ENCODE measurements at places on chromosomes 3 and 15. TPM values are rescaled to one million over a fixed set of nuclear protein-coding genes. Genes with fewer than 3 reads are reported as not detected.
A peak's percentile ranks its signal among the peaks of the same experiment; 100 is the strongest.

The IL16 gene
- total RNA-seq, result not detected

DNA sequence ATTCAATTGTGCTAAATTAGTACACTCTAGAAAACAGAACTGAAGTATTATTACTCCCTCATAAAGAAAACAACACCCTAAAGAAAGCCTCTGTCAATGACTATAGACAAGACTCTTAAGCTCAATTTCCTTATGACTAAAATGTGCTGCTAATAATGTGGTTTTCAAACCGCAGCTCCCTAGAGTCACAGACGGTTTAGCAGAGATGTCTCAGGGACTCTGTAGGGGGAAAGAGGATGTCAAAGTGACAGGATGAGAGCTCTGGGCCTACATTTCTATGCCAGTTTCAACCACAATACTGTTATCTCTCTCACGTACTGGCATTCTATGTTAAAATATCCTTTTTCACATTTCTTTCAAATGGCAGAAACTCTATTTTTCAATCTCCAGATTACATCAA, 37.6 kb upstream of the WDR49 start:
- DNase-seq, result no peak

DNA sequence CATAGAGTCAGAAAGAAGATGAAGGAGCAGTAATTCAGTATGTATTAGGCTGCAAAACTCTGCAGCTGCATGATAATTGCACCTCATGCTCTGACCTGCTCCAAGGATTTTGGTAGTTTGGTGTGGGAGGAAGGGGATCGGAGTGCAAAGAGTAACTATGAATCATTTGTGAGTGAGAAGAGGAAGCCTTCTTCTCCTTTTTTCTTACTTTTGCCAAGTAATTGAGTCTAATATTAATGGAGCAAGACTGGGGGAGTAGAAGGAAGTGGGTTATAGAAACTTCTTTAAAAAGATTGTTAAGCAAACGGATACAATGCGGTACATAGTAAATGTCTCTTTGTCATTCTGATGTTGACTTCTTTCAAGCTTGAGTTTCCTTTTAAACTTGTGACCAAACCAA, 276.5 kb downstream of the EDEM1 start:
- DNase-seq, result no peak

The CLDN18 gene
- total RNA-seq, result not detected

DNA sequence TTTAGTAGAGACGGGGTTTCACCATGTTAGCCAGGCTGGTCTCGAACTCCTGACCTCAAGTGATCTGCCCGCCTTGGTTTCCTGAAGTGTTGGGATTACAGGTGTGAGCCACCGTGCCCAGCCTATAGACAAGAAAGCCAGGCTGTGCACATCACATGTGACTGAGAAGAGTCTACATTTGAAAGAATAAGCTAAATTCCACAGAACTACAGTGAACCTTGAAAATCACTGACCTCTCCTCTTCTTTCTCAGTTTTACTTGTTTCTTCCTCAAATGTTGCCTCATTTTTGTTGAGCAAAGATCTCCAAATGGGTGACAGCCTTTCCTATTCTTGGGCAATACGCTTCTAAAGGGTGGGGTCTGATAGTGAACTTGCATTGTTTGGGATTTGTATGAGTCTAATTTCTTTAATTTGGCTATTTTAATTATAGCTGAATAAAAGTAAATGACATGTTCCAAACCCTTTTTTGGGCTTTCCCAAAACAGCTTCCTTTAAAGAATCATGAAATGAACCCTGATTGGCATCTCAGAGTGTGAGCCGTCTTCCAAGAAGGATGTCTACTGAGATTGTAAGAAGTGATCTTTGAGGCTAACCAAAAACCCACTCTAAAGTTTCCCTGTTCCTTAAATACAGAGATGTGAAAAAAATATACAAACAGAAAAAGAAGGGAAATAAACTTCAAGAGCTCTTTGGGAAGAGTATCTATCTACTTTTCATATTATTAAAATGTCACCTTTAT, 21.6 kb upstream of the SPTBN5 start:
- DNase-seq, result no peak

DNA sequence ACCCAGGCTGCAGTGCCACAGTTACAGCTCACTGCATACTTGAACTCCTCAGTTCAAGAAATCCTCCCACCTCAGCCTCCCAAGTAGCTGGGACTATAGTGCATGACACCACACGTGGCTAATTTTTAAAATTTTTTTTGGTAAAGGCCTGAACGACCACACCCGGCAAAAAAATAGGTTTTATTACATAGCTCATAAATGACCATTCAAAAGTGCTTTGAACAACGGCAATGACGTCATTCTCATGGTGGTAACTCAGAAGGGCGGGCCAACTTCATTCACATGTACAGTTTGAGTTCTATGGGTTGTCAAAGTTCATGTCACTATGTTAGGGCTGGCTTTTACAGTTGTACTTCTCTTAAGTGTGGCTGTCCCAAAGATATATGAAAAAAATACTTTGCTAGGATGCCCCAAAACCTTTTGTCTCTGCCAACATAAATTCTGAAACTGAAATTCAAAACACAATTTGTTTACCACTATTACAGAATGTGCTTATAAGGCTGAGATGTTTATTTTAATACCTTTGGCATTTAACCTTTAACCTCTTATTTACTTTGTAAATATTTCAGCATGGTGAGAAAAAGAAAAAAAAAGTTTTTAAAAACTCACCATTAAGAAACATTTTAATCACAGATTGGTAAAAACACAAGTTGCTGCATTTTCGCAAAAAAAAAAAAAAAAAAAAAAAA, 6.2 kb downstream of the MYO1E start:
- no peak for DNase-seq

DNA sequence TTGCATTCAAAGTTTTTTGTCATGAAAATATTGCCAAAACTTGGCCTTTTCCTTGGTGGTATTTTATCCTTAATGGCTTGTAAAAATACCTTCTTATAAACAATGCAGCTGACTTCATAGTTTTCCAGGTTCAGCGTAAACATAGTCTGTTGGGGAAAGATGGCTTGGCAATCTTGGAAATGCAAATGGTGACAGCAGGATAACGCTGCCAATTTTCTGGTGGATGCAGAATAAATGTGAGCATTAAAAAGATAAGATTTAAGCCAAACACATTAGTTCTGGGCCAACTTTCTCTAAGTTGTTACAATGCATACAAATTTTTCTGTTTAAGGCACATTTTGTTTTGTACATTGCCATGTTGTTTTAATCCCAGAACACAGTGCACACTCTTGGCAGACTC, 147.0 kb upstream of the POU1F1 start:
- DNase-seq, result no peak

GRCh38 chr15:90903733-90904536, 833 bp downstream of the MAN2A2 start:
- DNase-seq, result no peak

The AEN gene
- 70.0 TPM for total RNA-seq

The TM6SF1 gene
- total RNA-seq, result not detected

The TRAIP gene
- total RNA-seq, result 6.2 TPM

The CERS3 gene
- total RNA-seq, result not detected

- no peak for DNase-seq
Measured at GRCh38 chr3:33114622-33115023, 809 bp downstream of the CRTAP start.

GRCh38 chr3:32616267-32616962, 45.8 kb upstream of the DYNC1LI1 start:
- DNase-seq, result no peak

- peak; percentile 48 for DNase-seq
Measured at GRCh38 chr3:12139111-12139511, 19.6 kb downstream of the TIMP4 start.

GRCh38 chr15:85556618-85556895, 176.2 kb downstream of the AKAP13 start:
- DNase-seq, result no peak

DNA sequence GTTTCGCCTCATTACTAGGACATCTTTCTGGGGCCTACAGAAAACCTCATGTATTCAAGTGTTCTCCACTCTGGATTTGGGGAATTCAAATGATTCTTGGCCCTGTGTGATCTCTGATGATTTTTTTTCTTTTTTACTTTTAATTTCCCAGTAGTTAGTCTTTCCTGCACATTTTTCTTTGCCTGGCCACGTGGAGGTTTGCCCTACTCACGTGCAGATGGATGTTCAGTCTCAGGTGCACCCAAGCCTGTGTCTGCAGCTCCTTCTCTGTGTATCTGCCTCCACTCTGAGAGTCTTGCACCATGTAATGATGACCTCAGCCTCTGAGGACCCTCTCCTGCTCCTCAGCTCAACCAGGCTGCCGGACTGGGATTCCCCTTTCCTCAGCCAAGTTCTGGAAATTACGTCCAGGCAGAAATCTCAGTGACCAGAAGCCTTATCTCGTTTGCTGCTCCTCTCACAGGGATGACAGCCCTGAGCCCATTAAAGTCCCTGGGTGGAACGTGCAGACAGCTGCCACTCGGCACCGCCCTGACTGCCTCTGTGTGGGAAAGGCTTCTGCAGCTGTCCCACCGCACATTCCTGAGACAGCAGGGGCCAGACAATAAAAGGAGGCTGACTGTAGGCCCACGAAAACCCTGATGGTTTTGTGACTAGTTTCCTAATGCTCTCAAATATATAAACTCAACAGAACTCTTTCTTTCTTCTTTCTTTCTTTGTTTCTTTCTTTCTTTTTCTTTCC, 31.4 kb upstream of the GABRB3 start:
- no peak for DNase-seq

DNA sequence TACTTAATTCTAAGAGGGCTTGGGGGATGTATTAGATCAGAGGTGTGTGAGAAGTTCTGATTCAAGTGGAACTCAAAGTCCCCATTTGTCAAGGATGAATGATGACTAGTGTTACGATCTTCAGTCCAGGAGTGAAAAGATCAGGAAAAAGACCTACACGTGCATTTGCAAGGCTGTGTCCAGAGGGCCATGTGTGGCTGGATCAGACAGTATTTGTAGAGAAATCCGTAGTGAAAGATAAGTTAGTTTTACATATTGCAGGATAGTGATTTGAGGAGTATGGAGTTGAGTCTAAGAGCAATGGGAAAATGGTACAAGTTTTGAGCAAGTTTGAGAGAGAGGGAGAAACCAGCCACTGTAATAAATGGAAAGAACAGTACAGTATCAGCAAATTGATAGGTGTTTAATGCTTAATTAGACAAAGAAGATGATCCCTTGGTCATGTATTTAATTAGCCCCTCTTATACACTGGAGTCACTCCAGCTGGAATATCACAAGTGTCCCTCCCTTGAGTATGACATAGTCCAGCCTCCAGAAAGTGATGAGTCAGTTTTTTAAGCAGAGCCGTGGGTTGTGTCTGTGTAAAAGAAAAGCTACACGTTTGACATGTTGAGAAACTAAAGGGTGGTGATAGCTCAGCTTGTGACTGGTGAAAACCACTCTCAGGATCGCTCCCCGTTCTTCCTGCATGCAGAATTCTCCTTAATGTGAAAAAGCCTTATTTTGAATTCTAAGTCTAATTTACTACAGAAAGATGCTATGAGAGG, 348.8 kb downstream of the ROBO1 start:
- DNase-seq, result no peak

The GABRR3 gene
- total RNA-seq, result not detected

GRCh38 chr3:12752102-12752501, 7.0 kb downstream of the TMEM40 start:
- no peak for DNase-seq

GRCh38 chr15:92326236-92326635, 67.4 kb upstream of the ST8SIA2 start:
- DNase-seq, result no peak

DNA sequence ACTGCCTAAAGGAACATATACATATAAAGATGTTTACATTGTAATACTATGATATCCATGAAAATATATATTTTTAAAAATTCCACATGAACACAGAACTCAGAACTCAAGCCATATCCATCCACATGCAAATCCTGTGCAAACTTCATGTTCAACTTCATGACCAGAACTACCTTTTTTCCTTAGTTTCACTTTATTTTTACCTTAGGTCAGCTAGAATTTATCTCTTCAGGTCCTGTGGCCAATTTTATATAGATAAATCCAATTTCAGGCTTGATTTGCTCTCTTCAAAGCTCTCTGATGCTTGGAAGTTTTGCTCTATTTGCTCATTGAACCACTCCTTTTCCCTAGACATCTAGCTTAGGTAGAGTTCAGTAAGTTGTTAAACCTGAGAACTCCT, 38.8 kb downstream of the ZPLD1 start:
- DNase-seq, result no peak

DNA sequence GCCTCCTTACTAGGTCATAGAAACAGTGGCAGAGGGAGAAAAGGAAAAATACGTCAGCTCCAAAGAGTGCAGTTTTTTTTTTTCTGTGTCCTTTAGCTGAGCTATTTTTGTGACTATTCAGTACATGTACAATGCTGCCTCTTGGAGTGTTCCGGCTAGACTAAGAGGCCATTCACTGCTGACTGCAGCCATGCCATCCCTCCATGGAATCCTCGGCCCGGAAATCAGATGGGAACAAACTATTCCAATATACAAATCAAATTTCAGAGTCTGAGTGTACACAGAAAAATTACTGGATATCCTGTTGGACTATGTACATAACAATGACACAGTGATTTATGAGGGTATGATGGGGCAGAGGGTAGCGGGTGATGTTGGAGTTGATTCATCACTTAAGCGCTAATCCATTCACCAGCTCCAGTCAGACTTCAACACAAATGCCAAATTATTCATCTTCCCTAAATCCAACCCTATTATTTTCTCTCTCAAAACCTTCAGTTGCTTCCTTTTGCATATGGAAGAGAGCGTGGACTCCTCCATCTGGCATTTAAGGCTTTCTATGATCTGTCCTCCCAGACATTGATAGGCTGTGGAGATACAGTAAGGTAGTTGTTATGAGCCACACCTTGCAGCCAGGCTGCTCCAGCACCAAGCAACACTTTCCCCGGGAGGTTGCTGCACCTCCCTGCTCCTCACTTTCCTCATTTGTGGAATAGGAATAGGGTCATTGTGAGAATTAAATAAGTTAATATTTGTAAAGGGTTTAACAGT, 109.1 kb downstream of the LPP start:
- DNase-seq, result peak; percentile 92

The CSTA gene
- total RNA-seq, result 0.76 TPM

DNA sequence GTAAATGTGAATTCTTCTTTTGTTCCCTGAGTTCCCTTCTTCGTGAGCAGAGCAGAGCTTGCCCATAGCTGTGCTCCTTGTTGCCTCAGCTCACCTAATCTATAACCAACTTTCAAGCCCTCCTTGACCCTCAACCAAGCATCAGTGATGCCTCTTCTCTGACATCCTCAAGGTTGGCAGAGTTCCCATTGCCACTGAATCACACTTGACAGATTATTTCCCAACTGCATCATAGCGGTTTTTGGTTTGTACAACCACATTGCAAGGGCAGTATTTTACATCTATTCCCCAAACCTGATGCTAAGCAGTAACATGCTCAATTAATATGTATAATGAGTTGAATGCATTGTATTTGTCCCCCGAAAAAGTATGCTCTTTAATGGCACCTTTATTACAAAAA, 133.0 kb upstream of the SNTN start:
- no peak for DNase-seq

DNA sequence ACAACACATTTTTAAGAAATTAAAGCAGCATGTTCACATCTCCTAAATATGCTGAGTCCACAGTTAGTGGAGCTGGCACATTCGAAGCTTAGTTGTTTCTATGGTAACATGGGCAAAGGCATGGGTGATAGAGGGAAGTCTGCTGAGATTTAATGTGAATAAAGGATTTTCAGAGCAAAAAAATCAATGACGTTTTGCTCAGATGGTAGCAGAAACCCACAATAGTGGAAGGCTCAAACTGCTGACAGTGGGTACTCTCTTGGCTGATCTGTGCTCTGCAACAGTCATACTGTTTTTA, 795.1 kb upstream of the ARPP21 start:
- no peak for DNase-seq

- DNase-seq, result peak; percentile 54
Measured at GRCh38 chr15:35306361-35306981, 221.4 kb upstream of the NANOGP8 start.

- no peak for DNase-seq
Measured at GRCh38 chr3:172352786-172353185, 95.5 kb downstream of the GHSR start.

Data from HFFc6 (cell line).